Fibroblast of skin of left quadriceps (primary cell): ENCODE measurements at places on chromosomes 11 and 22.
A peak's percentile ranks its signal among the peaks of the same experiment; 100 is the strongest.

GRCh38 chr11:23789938-23790371 is 706.9 kb upstream of the LUZP2 start:
- DNase-seq, result peak; percentile 29

DNA sequence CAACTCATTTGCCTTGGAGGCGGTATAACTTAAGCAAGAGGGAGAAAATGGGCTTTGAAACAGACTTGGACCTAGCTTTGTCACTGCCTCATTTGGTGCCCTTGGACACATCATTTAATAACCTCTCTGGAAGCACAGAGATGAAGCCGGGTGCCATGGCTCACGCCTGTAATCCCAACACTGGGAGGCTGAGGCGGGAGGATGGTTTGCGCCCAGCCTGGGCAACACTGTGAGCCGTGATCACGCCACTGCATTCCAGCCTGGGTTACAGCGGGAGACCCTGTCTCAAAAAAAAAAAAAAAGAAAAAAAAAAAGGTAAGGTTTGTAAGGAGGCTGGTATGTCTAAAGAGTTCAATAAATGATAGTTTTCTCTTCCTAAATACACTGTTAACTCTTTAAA is 806 bp downstream of the COA4 start:
- no peak for DNase-seq

- DNase-seq, result no peak
Observed at GRCh38 chr11:113994077-113994954, 19.4 kb downstream of the HTR3A start.

DNA sequence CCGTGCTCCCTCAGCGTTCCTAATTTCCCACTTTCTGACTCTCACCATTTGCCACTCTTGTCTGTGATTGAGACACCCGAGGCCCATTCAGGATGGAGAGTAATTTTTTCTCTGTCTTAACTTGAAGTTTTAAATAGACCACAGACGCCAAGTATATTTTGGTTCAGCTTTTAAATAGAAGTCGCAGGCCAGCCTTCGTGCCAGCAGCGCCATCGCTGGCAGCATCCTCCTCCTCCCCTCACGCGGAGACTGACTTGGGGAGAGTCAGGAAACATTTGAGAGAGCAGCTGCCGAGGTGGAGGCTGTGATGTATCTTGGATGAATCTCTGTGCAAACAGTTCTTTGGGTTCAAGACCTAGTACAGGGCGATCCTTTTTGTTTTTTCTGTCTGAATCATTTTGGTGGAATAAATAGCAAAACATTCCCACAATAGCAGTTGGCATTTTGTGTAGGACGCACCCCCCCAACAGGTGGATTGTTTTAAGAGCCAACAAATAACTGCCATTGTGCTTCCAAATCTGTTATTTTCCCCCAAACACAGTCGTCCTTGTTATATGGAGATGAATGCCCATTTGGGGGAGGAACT is 889 bp upstream of the DMC1 start:
- DNase-seq, result no peak

DNA sequence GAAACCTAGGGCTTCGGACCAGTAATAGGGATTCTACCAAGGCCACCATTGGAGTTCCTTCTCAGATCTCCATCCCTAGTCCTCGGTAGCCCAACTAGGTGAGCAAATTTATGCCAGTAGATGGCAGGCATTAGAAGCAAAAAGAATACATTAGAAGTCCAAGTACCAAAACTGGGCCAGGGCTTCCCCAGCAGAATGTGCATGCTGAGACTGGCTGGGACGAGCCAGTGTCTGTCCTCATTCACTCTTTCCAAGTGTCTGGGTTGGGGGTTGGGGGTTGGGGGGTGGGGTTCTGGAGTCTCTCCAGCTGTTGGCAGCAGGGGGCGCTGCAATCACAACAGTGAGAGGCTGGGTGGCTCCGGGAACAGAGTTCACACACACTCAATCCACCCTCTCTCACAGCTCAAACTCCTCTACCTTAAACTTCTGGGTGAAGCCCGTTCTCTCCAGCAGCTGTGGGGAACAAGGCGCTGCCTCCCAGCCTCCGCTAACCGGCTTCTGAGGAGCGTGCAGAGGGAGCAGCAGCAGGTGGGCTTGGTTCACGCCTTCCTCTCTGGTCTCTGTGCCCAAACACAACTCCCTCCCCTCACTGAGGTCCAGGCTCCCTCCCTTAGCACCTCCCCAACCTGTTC is 57.5 kb downstream of the BTG4 start:
- DNase-seq, result peak; percentile 40
